ENCODE measurements at places on chromosomes 13 and 19.

DNA sequence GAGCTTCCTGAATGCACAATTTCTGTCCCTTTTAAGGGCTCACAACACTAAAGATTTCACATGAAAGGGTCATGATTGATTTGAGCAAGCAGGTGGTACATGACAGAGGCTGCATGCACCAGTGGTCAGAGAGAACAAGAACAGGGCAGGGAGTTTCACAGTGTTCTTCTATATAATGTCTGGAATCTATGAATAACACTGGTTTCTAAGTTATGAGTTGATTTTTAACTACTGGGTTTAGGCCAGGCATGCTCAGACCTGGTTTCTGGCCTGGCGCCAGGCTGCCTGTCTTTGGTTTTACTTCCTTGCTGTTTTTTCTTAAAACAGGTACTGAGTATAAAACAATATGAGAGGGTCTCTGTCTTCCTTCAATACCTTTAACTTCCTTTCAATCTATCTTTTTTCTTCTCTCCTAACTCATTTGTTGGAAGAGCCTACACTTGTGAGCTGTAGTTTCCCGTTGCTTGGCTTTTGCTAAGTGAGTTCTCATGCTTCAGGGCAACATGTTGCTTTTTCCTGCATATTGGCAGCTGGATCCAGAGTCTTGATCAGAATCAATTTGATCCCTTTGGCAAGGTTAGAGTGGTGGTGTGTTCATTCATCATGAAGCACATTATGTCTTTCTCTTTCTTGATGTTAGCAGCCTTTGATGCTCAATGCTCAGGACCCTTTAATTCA lies 38.5 kb upstream of the FGF14 start:
- H3K4me3 ChIP-seq = no peak overlapping the region
- no peak for DNase-seq
- H3K27ac ChIP-seq = no peak overlapping the region
- H3K4me1 ChIP-seq = no peaks in the 10 kb centered on the region
- H3K27me3 ChIP-seq = no peaks in the 10 kb centered on the region
- H3K36me3 ChIP-seq = no peaks in the 10 kb centered on the region

DNA sequence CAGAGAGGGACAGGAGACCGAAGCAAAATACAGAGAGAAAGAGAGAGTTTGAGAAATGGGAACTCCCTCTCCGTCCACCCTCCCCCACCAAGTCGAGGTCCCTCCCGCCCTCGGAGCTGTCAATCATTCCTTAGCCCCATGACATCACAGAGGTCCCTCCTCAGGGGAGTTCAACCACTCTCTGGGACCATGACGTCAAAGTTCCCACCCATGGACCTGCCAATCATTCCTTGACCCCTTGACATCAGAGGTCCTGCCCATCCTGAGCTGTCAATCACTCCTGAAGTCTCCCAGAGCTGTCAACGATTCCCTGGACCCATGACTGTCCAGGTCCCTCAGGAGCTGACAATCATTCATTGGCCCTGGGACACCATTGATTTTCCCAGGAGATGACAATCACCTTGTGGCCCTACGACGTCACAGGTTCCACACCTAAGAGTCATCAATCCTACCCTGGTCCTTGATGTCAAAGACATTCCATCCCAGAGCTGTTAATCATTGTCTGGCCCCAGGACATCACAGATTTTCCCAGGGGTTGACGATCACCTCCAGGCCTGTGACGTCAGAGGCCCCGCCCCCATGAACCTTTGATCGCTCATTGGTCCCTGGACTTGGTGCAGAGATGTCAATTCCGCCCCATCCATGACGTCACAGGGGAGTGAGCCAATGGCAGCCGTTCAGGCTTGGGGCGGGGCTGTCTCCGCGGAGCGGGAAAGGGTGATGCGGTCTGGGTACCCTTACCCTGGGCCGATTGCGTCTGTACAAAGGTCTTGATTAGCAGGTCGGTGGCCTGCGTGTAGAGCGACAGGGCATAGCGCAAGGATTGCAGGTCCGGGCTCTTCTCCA lies 61.7 kb downstream of the COLGALT1 start:
- H3K4me3 ChIP-seq = no peak overlapping the region
- peaks cover 4% of the 10 kb centered on the region for H3K4me1 ChIP-seq
- no peaks in the 10 kb centered on the region for H3K27me3 ChIP-seq

- DNase-seq = no peak
- no peaks in the 10 kb centered on the region for H3K27me3 ChIP-seq
Observed at GRCh38 chr13:60143775-60144174, 20.0 kb downstream of the DIAPH3 start.

GRCh38 chr13:101846249-101846648 lies 393.8 kb downstream of the ITGBL1 start:
- no peak overlapping the region for H3K27ac ChIP-seq
- no peak overlapping the region for H3K4me3 ChIP-seq
- H3K4me1 ChIP-seq = no peaks in the 10 kb centered on the region
- H3K36me3 ChIP-seq = no peaks in the 10 kb centered on the region
- H3K27me3 ChIP-seq = no peaks in the 10 kb centered on the region

- no peaks in the 10 kb centered on the region for H3K27me3 ChIP-seq
- no peak for DNase-seq
- peak overlapping the region; percentile 53 for H3K27ac ChIP-seq
- H3K4me3 ChIP-seq = no peak overlapping the region
Observed at GRCh38 chr13:46622630-46623256, 69.8 kb downstream of the LRCH1 start.

- DNase-seq = no peak
- H3K27me3 ChIP-seq = peaks cover 72% of the 10 kb centered on the region
- H3K4me1 ChIP-seq = peaks cover 20% of the 10 kb centered on the region
- H3K27ac ChIP-seq = no peak overlapping the region
- H3K36me3 ChIP-seq = no peaks in the 10 kb centered on the region
- H3K4me3 ChIP-seq = no peak overlapping the region
Observed at GRCh38 chr13:99959127-99959539, 12.4 kb downstream of the ZIC5 start.

DNA sequence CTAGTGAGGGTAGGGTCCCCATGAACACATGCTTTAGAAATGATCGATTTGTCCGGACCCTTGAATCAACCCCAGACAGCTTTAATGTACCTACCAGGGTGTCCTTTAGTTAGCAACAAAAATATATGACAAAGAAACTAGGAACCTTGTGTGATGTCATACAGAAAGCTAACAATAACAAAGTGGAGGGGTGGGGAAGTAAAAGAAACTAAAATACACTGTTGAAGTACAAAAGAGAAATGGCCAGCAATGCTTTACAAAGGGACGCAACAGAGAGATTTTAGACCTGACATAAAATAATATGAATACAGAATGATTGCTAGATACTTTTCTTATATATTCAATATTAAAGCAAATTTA lies 40.0 kb downstream of the DZIP1 start:
- no peaks in the 10 kb centered on the region for H3K4me1 ChIP-seq
- no peaks in the 10 kb centered on the region for H3K27me3 ChIP-seq
- no peaks in the 10 kb centered on the region for H3K36me3 ChIP-seq
- no peak for DNase-seq
- no peak overlapping the region for H3K4me3 ChIP-seq
- peak overlapping the region; percentile 42 for H3K27ac ChIP-seq

GRCh38 chr13:80716610-80717081 lies 375.7 kb upstream of the SPRY2 start:
- H3K36me3 ChIP-seq = no peaks in the 10 kb centered on the region
- no peaks in the 10 kb centered on the region for H3K4me1 ChIP-seq
- DNase-seq = no peak

DNA sequence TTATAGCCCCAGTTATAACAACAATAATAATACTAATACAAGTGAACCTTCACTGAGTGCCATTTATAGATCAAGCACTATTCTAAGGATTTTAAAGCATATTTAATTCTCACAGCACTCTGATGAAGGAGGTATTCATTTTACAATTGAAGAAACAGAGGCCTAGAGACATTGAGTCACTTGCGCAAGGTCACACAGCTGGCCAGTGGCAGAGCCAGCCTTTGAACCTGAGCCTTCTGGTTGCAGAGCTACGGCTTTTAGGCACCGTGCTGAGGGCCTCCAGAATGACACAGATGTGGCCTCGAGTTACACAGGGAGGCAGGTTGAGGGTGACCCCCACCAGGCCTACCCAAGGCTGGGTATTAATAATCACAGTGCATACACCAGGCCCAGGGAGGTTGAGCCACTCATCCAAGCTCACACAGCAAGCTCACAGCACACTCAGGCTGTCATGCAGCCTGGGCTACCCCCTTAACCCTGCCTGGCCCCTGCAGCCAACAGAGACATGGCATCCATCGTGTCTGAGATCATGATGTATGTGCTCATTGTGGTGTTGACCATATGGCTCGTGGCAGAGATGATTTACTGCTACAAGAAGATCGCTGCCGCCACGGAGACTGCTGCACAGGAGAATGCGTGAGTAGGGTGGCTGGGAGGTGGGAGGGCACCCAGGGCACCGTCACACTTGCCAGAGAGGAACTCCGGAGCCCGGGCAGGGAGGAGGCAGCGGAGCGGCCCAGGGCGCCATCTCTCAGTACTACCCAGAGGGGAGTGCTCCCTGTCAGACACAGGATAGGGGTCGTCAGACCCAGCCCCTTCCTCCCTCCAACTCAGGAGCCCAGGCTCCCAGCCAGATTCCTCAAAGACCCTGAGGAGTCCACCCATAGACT lies 2.7 kb upstream of the HPN start:
- DNase-seq = no peak
- no peak overlapping the region for H3K4me3 ChIP-seq
- H3K27ac ChIP-seq = peak overlapping the region; percentile 88

DNA sequence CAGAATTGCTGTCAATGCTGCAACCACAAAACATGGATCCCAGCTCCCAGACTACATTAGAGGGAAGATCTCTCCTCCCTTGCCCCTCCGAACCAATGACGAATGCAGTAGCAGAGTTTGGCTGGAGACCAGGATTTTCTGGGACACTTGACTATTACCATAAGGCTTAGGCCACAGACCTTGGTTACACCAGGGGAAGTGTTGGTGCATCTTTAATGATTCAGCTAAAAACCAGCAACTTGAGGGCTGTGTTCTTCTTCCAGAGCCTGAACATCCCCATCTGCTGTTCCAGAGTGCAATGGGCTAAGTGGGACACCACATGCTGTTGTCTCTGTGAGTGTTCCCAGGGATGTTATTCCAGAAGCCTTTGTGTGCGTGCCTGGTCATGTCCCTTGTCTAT lies 528.2 kb downstream of the LMO7 start:
- no peak overlapping the region for H3K4me3 ChIP-seq
- no peaks in the 10 kb centered on the region for H3K36me3 ChIP-seq
- H3K27ac ChIP-seq = no peak overlapping the region
- H3K4me1 ChIP-seq = no peaks in the 10 kb centered on the region

DNA sequence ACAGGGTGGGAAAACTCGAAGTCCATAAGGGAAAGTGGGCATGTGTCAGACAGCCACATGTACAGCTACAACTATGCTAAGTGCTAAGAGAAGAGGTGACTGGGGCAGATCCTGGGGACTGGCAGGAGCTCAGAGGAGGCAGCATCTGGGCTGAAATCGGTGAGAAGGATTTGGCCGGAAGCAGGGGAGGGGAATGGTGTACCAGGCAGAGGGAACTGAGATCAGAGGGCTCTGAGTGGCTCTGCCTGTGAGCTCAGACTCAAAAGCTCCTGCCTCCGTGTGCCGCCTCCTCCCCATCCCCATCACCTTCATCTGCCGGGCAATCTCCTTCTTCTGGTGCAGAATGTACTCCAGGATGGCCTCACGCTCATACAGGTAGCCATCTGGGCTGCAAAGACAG lies 21.8 kb downstream of the NOSIP start:
- H3K4me3 ChIP-seq = no peak overlapping the region
- H3K36me3 ChIP-seq = peaks cover 21% of the 10 kb centered on the region
- H3K27ac ChIP-seq = no peak overlapping the region

DNA sequence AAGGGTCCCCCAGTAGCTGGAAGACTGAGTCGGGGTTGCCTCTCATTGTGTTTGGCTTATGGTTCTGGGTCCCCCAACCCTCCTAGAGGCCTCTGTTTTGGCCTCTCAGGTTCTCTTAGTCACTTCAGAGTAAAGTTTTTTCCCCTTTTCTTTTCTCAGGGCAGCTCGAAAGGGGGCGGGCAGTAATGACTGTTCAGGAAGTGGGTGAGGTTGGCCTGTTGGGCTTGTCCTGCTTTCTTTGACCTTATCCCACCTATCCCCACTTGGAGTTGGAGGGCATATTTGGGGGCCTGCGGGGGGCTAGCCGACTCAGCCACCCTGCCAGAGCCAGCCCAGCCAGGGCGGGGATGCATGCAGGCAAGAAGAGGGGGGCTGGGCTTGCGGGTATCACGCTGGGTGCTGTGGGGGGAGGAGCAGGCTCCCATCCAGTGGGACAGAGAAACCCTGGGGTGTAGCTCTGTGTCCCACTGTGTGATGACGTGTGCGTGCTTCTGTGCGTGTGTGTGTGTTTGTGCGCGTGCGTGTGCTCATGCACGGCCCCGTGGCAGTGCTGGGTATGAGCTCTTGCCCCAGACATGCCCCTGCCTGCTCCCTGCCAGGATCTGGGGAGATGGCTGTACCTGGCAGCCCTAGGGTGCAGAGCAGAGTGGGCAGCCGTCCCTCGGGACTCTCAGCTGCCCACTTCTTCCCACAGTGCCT lies 1.4 kb downstream of the CIC start:
- peaks cover 39% of the 10 kb centered on the region for H3K36me3 ChIP-seq
- H3K4me1 ChIP-seq = peaks cover 61% of the 10 kb centered on the region
- no peaks in the 10 kb centered on the region for H3K27me3 ChIP-seq
- peak overlapping the region; percentile 75 for H3K4me3 ChIP-seq

DNA sequence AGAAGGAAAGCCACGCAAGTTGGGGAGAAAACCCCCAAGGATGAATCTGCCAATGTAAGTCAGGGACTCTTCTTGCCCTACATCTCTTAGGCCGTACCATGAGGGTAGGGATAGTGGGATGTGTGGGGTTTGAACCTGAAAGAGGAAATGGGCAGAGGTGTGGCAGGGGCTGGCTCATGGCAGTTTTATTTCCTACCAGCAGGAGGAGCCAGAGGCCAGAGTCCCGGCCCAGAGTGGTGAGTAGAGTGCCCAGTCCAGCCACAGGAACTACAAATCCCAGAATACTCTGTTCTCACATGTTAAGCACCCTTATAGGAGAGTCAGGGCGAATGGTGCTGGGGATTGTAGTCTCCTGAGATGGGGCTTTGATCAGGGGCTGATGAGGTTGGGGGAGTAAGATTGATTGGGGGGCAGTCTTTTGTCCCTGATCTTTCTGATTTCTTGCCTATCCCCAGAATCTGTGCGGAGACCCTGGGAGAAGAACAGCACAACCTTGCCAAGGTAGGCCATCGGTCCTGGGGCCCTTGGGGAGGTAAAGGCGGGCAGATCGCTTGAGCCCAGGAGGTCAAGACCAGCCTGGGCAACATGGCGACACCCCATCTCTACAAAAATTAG lies 16.5 kb downstream of the VASP start:
- peak overlapping the region; percentile 59 for H3K27ac ChIP-seq
- H3K4me1 ChIP-seq = peaks cover 45% of the 10 kb centered on the region
- no peaks in the 10 kb centered on the region for H3K27me3 ChIP-seq

All from esophagus squamous epithelium (tissue), 5 donors.